ENCODE measurements at places on chromosomes 4 and X.

DNA sequence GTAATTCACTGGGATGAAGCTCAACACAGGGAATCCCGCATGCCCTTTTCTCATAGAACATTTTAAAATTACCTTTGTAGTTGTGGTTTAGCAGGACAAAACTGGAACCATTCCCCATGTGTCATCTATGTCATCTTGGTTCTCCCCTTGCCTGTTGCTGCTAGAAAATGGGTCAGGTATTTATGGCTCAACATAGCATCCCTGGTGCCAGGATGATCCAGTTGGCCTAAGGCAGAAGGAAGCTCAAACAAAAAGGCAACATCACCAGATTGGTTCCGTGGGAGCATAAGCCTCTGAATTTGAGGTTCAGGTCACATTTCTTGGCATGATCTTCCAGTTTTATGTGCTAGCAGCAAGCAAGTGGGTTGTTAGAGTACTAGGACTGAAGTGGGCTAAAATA is 552.6 kb upstream of the BOD1L1 start:
- DNase-seq: no peak

DNA sequence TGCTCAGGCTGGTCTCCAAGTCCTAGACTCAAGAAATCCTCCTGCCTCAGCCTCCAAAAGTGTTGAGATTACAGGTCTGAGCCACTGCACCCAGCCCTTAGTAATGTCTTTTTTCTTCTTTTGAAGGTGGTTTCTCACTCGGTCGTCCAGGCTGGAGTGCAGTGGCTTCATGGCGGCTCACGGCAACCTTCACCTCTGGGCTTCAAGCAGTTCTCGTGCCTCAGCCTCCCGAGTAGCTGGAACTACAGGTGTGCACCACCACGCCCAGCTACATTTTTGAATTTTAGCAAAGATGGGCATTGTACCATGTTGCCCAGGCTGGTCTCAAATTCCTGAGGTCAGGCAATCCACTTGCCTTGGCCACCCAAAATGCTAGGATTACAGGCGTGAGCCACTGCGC is 32.3 kb upstream of the ASMTL start:
- DNase-seq: no peak

- DNase-seq: peak; percentile 96
These were observed 76.5 kb downstream of the PSAPL1 start for GRCh38 chr4:7358100-7358735.

DNA sequence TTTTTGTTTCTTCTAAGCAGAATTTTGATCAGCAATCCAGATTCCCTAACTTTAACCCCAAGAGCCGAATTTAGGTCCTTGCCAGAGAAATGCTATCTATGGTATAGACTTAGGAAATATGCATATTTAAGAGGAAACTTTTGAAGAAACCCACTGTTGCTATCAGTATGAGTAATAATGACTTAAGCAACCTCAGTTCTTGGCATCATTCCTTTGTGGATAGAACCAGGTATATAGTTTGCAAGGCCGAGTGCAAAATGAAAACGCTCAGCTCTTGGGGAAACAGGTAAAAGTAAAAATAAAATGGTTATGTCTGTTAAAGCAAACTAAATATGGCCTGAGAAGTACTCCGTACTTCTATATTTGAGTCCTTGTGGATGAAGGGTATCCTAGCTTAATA is 78.1 kb downstream of the ARSF start:
- DNase-seq: no peak

DNA sequence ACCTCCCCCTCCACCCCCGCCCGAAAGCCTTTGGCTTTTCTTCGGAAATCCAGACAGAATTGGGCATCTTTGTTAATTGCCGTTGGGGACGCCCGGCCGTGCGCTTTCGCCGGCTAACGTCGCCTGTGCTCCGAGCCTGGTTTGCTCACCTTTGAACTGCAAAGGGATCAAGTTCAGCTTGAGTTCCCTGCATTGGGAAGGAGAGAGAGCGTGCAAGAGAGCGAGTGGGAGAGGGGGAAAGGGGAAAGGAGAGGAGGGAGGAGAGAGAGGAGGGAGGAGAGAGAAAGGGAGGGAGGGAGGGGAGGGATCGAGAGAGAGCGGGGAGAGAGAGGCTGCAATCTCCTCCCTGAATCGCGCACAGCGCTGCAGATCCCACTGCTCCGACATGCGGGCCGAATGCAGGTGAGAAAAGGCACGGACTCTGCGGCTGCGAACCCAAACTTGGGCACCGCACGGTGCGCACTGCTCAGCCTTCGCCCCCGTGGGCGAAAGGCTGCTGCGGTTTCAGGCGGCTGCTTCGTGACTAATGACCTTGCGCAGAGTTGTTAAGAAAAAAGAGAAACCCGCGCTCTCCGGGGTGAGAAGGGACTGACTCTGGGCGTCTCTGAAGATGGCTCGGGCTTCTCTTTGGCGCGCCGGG is at the start of gene PCDH7:
PCDH7 (plus strand) TSS at position 349 of the 640 bp plus-strand sequence. CDS start 1,054 bp downstream, outside the sequence.
- peak; percentile 91 for DNase-seq

DNA sequence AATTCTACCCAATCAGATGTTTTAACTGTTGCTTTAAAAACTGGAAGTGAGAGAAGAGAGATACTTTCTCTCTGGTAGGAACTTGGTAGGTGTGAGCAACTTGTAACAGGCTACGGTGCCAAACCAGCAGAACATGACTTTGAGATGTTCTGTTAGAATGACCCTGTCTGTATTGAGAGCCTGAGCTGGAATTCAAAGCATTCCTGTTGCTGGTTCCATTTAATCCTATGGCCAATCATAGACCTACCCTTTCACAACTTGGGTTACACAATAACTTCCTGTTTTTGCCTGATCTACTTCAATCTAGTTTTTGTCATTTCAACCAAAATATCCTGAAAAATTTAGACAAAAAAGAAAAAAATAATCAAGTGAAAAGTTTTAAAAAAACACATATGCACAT is 1.7 kb upstream of the PRRG1 start:
- no peak for DNase-seq
